ENCODE measurements at places on chromosomes 4 and X.

GRCh38 chrX:152997337-152997736 lies 3.4 kb upstream of the PNMA5 start:
- no peak for DNase-seq

- DNase-seq: no peak
Observed at GRCh38 chr4:43496188-43496587, 603.7 kb downstream of the GRXCR1 start.

GRCh38 chr4:48553720-48554119 lies 63.7 kb downstream of the ZAR1 start:
- DNase-seq: no peak

GRCh38 chrX:93695981-93696380 lies 22.0 kb downstream of the FAM133A start:
- no peak for DNase-seq

- no peak for DNase-seq
Observed at GRCh38 chrX:137549851-137550664, 15.9 kb upstream of the ZIC3 start.

GRCh38 chr4:179804440-179804839 lies 2362.2 kb upstream of the AGA start:
- DNase-seq: no peak

DNA sequence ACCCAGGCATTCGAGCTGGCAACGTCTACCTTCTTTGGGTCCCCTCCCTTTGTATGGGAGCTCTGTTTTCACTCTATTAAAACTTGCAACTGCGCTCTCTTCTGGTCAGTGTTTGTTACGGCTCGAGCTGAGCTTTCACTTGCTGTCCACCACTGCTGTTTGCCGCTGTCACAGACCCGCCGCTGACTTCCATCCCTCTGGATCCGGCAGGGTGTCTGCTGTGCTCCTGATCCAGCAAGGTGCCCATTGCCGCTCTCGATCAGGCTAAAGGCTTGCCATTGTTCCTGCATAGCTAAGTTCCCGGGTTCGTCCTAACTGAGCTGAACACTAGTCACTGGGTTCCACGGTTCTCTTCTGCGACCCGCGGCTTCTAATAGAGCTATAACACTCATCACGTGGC lies 183.5 kb upstream of the GALNTL6 start:
- no peak for DNase-seq

- DNase-seq: peak; percentile 23
Observed at GRCh38 chrX:119605464-119606279, 552 bp downstream of the NKRF start.

- no peak for DNase-seq
Observed at GRCh38 chrX:39982948-39983347, 114.8 kb downstream of the BCOR start.

DNA sequence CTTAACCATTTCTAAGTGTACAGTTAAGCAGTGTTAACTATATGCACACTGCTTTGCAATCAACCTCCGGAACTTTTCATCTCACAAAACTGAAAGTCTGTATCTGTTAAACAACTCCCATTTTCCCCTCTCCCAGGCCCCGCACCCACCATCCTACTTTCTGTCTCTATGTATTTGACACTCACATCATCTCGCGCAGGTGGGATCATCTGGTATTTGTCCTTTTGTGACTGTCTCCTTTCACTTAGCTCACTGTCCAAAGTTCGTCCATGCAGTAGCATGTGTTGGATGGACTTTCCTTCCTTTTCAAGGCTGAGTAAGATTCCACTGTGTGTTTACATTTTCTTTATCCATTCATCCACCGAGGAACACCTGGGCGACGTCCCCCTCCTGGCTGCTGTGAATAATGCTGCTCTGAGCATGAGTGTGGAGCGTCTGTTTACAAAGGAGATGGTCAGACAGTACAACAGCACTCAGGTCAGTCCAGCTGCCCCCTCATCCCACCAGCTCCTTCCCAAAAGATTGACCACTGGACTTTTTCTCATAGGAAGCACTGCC lies 39.8 kb downstream of the DCTD start:
- no peak for DNase-seq

- no peak for DNase-seq
Observed at GRCh38 chr4:148116264-148116663, 325.9 kb downstream of the NR3C2 start.

DNA sequence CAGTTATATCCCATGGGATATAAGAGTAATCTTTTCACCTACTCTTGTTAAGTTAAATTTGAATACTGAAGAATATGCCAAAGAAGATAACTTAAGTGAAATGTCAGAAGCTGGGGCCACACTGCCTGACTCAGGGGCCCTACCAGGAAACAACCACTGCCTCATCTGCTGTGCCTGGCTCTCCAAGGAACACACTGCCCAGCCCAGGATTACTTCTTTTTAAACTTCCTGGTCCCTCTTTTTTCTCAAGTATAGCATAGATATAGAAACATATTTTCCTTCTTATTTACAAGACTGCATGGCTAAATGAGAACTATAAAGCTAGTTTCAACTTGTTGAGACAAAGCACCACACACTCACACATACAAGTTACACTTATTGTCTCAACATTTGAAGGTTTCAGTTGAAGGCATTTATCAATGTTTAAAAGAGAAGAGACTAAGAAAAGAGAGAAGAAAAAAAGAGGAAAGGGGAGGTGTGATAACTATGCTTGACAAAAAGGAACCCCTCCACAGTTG lies 45.2 kb downstream of the MAML3 start:
- DNase-seq: no peak

GRCh38 chr4:36308150-36308549 lies 26.7 kb downstream of the DTHD1 start:
- DNase-seq: no peak

DNA sequence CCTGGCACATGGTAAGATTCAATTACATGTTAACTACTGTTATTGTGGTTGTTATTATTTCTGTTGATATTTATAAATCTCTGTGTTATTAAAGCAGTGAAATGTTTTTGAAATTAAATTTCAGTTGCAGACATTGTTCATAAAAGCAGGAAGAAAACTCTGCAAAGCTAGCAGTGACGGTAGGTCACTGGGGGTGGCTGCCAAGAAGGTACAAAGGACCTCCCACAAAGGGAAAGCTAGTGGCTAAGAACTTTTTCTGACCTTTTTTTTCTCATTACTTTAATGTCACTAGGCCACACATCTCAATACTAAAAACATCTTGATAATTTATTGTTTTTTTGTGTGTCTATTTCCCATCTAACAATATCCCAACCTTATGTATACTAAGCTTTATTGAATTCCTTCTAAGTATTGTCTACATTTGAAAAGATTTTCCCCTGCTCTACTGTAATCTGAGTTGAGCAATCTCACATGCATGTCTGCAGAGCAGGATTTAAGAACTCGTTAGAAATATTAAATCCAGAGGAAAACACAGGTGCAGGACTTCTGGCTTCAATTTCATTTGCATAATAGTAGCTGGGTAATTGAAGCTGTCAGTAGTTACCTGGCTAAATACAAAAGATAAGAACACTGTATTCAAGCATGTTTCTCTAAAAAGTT lies 197.3 kb downstream of the CFAP299 start:
- no peak for DNase-seq

DNA sequence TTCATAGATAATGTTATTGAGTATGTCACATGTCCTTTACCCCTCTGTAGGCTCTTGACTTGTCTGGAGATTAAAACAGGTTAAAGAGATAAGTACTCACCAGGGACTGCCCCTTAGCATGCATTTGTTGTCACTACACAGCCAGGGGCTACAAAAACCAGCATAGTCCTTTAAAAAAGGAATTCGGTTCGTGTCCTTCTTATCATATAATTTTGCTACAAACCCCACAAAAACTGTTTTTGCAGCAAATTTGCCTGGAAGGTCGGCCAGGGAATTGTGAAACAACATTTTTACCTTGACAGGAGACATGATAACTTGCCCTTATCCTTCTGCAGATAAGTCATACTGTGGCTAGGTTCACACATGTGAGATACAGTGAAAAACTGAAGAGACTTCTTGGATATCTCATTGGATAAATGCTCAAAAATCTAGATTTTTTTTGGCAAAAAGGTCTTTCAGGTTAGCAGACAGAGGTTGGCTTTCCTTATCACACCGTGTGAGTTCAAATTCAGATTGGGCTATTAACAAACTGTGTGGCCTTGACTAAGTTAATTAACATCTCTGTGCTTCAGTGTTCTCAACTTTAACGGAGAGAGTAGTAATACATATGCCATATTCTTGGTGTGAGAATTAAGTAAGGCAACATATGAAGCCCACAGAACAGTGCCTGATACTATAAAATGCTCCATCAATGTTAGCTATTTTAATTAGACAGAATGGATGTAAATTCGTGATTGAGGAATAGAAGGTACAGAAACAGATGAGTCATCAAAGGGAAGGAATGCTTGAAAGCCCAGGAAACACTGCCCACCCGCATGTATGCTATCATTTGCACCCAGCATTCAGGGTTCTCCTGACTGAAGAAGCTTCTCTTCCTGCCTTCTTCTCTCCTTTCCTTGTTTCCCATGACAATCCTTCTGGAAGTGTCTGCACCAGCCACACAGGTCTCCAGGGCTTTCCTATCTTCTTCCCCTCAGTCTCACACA lies 30.0 kb downstream of the FAM9C start:
- DNase-seq: no peak

DNA sequence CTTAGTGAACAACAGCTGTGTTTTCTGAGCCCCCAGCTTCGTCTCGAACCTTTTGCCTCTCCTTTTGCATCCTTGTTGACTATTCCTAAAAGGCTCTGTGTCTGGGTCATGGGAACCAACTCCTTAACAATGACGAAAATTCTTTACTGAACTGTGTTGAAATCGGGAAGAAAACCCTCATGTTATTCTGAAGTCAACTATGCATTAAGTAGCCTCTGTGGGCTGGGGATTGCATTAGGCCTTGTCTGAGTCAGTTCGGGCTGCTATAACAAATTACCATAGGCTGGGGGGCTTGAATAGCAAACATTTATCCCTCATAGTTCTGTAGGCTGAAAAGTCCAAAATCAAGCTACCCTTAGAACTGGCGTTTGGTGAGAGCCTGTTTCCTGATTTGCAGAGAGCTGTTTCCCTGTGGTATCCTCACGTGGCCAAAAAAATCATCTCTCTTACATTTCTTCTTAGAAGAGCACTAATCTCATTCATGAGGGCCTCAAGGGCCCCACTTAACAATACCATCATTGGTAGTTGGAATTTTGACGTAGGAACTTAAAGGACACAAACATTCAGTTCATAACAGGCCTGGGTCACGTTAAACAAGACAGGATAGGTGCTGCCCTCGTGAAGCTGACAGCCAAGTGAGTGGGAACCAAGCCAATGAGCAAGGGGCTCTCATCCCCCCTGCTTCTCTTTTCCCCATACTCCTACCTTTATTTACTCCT lies 75.9 kb downstream of the CLNK start:
- no peak for DNase-seq

DNA sequence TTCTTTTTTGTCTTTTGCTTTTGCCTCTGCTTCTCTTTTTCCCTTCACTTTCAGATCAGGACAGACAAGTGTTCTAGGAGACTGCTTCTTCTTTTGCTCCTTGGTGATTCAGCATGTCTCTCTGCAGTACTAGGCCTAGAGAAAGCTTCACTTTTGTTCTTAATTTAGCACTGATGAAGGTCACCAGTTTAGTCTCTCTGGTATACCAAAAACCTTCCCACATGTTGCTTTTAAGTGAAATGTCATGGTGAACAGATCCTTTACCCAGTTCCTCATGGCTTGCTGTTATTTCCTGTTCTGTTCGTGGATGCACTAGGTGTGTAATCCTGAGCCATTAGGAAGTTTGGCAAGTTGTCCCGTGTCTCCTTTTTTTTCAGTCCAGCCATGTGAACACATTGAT lies 53.3 kb downstream of the NBDY start:
- DNase-seq: no peak

DNA sequence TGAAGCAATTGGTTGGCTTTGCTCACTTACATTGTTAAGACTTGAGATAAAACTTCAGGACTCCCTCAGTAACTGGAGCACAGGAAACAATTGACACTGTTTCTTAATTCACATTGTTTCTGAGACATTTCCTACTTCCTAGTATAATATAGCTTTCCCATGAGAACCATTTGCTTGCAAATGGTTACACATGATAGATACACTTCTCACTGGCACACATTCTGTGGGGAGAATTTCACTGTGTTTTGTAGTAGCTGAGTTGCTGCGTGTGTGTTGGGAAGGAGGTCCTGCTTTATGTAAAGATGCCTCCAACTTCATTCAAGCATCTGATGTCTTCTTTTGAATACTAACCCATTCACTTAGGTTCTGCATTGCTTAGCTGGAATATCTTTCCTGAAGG lies 85.3 kb upstream of the SLC4A4 start:
- DNase-seq: no peak

- no peak for DNase-seq
Observed at GRCh38 chrX:8139716-8140115, 31.4 kb downstream of the VCX2 start.
